ENCODE measurements at places on chromosomes 1 and 21.

- no peak for DNase-seq
Observed at GRCh38 chr1:194624833-194625232, 1438.4 kb upstream of the B3GALT2 start.

- no peak for DNase-seq
Observed at GRCh38 chr1:224431726-224432125, 2.9 kb downstream of the WDR26 start.

GRCh38 chr1:244006381-244006901, 44.6 kb upstream of the ZBTB18 start:
- DNase-seq = no peak

- DNase-seq = no peak
Observed at GRCh38 chr21:45545691-45546531, 3.7 kb upstream of the SLC19A1 start.

- DNase-seq = no peak
Observed at GRCh38 chr1:67540025-67540732, 110.0 kb upstream of the SERBP1 start.

Measured in stimulated activated CD4-positive, alpha-beta T cell treated with anti-CD3 and anti-CD28 coated beads, Interleukin-12 subunit alpha, Interleukin-12 subunit beta, amount 100 ng/mL, for 24 hours (primary cell).